Stimulated activated naive CD4-positive, alpha-beta T cell (primary cell): ENCODE measurements at places on chromosomes 3 and 15.

GRCh38 chr3:101687142-101687931 is 819 bp upstream of the RPL24 start:
- DNase-seq: no peak

GRCh38 chr3:123728014-123728413 is 143.2 kb upstream of the HACD2 start:
- DNase-seq: no peak

DNA sequence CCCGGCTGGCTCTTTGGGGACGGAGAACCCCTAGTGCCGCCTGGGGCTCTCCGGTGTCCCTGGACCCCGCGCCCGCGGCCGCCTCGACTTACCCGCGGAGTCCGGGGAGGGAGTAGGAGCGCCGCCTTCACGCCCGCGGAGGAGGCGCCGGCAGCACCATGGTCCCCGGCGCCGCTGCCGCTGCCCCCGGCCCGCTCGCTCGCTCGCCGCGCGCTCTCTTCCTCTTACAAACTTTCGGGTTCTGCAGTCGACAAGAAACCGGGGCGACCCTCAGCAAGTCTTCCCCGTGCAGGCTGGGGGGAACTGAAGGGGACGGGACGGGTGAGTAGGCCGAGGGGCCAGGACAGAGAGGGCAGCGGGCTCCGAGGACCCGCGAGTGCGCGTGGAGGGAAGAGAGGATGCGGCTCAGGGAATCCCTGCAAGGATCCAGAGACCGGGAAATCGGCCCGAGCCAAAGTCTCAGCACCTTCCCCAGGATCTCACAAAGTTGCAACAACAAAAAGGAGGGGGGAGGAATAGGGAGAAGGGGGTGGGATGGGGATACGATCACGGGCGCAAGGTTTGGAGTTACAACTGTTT is 2.0 kb downstream of the FOXP1 start:
- no peak for DNase-seq

- DNase-seq: no peak
Observed at GRCh38 chr3:194983620-194984019, 287.3 kb downstream of the XXYLT1 start.

GRCh38 chr3:130465521-130465920 is 51.5 kb upstream of the COL6A6 start:
- no peak for DNase-seq

- DNase-seq: no peak
Observed at GRCh38 chr3:42537350-42537749, 34.9 kb downstream of the VIPR1 start.

DNA sequence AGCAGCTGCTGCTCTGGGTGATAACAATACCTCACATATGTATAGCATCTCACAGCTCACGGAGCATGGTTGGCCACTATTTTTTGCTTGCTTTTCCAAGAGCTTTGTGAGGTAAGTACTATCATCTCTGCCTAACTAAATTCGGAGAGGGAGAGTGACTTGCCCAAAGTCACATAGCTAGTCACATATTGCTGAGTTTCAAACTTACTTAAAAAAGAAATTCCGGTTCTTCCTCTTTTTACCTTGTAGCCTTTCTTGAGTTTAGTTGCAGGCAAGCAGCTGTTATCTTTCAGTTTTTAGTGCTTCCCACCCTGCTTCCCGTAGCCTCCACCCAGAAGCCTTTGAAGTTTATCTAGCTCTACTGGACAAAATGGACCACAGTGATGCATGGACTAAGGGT is 309.2 kb downstream of the PDCD6IP start:
- no peak for DNase-seq

GRCh38 chr3:11679964-11680363 is 36.2 kb upstream of the VGLL4 start:
- DNase-seq: no peak

GRCh38 chr3:153245661-153246060 is 83.6 kb downstream of the RAP2B start:
- DNase-seq: no peak

DNA sequence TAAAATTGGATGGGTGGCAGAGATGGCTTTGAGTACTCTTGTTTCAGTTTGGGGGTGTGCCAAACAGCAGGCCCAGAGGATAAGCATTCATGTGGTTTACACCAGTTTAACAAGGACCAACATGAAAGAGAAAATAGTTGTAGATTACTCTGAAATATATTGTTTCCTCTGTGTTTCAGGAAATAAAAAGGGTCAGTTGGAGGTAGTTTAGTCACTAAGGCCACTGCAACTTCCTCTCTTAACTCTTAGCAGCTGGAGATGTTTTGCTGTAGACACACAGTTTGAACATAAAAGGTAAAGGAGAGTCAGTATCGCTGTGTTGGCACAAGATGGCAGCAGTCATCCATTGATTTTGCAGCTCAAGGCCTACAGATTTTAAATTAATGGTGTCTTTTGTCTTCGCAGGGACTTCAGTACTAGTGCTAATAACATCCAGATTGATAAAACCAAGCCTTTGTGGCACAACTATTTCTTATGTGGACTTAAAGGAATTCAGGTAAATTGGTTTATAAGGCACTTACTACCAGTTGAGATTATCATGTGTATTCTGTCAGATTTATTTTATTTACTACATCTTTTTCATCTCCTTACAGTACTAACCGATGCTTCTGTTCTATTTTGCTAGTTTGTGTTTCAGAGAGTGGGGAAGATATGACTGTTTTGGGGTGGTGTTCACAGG is 65.5 kb downstream of the GALK2 start:
- DNase-seq: peak; percentile 12

GRCh38 chr15:99749386-99749785 is 16.1 kb upstream of the LYSMD4 start:
- DNase-seq: no peak

DNA sequence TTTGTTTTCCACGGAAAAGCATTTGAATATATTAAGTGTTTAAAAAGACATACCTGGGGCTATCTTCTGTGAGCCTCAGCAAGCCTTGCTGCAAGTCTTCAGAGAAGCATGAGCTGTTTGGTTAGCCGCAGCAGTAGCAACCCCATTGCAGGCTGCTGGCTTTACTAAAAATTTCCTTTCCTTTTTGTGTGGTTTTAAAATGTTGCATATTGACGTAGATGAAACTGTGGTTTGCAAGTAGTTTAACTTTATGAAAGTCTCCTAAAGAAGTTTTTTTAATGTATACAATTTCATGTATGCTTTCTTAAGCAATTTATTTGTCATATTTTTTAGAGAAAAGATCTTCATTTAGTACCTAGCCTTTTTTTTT is at the start of gene GPR171:
TSS of gene GPR171 (minus strand) at position 166 of the 370 bp plus-strand sequence. CDS start 3,830 bp downstream, outside the sequence.
- DNase-seq: peak; percentile 77

DNA sequence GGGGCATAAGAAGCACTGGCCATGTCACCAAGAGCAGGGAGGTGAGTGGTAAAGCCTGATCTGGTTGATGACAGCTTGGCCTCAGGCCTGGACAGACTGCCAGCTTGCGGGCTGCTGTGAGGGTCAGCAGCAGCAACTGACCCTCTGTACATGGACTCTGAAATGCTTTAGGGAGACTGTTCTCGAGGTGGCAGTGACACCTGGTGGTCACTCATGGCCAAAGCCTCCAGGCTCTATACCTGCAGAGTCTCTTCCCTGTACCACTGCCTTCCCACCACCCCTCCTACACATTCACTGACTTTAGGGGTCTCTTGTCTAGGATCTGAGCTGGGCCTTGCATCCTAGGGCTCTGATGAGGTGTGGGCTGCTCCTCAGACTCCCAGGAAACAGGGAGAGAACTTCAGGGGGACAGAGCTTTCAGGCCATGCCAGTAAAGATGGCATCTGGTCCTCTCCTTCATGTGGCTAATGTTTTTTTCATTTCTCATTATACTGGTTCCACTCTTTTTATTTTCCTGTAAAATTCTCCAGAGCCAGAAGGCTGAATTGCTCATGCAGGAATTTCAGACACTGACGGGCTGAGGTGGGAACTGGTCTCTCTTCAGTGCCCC is 17.2 kb upstream of the TIMP4 start:
- DNase-seq: no peak

DNA sequence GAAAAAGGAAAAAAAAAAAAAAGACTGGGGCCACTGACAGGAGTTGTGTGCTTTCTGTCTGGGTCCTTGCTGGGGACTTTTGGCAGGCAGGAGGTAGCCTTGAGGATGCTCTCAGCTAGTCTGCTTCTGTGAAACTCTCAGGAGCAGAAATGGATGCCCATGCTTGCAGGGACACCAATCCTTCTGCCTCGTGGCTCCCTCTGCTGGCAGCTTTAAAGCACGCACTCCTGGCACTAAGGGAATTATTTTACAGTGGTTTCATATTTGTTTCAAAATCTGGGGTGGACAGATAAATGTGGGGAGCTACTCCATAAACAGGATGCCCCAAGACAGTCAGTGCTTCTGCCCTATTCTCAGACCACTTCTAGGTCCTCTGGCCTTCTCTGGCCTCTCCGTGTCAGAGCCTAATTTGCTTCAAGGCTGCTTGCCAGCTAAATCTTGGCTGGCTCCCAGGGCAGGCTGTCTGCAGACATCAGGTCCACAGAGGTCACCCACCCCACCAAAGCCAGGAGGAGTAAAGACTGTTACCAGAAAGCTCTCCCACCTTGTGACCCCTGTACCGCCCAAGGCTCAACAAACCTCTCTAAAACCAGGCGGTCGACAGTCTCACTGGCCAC is 17.1 kb downstream of the TRAIP start:
- DNase-seq: peak; percentile 57

DNA sequence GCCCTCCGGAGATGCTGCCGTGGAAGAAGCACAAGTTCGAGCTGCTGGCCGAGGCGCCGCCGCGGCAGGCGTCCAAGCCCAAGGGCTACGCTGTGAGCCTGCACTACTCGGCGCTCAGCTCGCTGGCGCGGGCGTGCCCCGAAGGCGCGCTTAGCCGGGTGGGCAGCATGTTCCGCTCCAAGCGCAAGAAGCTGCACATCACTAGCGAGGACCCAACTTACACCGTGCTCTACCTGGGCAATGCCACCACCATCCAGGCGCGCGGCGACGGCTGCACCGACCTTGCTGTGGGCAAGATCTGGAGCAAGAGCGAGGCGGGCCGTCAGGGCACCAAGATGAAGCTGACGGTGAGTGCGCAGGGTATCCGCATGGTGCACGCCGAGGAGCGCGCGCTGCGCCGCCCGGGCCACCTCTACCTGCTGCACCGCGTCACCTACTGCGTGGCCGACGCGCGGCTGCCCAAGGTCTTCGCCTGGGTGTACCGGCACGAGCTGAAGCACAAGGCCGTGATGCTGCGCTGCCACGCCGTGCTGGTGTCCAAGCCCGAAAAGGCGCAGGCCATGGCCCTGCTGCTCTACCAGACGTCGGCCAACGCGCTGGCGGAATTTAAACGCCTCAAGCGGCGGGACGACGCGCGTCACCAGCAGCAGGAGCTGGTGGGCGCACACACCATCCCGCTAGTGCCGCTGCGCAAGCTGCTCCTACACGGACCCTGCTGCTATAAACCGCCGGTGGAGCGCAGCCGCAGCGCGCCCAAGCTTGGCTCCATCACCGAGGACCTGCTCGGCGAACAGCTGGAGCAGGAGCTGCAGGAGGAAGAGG is 1.3 kb downstream of the FAM43A start:
- no peak for DNase-seq

DNA sequence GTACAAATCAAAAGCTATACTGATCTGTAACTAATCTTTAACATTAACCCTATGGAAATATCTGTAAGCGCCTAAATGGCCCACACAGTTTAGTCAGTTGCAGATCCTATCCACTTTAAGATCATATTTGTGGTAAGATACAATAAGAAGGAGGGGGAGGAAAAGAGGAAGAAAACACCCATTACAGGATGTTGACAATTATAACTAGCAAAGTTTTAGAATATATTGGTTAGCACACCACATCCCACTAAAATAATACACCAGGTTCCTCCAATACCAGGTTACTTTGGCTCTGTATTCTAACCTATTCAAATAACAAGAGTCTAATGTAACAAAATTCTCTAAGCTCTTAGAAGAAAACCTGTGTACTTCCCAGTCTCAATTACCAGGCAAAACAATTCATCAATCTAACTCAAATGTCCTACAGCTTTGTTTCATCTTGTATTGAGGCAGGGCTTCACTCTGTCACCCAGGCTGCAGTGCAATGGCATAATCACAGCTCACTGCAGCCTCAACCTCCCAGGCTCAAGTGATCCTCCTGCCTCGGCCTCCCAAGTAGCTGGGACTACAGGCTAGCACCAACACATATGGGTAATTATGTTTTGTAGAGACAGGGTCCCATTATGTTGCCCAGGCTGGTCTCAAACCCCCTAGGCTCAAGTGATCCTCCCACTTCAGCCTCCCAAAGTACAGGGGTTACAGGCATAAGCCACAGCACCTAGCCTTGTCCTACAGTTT is 4.2 kb downstream of the SLC4A7 start:
- DNase-seq: no peak

DNA sequence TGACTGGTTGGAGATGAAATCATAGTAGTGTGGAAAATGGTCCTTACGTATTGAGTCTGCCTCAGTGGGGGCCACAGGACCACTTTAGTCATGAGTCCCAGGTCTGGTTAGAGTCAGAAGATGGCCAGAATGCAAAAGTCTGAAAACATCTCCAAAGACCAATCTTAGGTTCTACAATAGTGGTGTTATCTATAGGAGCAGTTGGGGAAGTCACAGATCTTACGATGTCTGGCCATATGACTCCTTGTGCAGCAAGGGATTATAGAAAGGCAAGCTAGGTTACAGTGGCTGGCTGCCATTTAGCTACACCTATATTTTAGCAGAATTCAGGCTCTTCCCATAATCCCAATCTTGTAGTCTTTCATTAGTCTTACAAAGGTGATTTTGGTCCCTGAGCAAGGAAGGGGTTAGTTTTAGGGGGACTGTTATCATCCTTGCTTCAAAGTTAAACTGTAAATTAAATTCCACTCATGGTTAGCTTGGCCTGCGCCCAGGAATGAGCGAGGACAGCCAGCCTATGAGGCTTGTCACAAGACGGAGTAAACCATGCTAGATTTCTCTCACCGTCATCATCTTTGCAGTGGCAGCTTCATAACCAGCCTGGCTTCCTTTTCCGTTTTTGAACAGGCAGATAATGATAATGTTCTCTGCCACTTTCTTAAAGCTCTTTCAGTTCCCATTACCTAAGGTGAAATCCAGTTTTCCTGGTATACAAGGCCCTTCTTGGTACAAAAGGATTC is 134.1 kb downstream of the VPS8 start:
- DNase-seq: no peak

DNA sequence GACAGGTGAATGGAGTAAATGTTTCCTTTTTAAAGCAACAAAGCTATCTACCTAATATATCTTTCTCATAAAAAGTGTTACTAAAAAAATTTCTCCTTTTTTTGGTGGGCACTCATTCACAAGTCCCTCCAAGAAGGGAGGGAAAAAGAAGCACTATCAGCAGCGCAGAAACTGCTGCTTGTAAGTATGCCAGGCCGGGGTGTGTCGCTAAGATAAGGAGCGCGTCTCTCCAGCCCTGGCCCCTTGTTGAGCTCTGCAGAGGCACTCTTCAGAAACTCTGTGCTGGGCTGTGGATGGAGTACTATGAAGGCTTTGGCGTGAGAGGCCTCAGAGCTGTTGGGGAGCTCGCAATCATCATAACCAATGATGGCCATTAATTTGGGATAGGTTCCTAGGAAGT is 49.1 kb downstream of the ZDHHC3 start:
- no peak for DNase-seq

- DNase-seq: no peak
Observed at GRCh38 chr3:127534161-127534451, 56.4 kb downstream of the TPRA1 start.
